Stromal cell of bone marrow (primary cell): ENCODE measurements at places on chromosomes 2 and 18.

DNA sequence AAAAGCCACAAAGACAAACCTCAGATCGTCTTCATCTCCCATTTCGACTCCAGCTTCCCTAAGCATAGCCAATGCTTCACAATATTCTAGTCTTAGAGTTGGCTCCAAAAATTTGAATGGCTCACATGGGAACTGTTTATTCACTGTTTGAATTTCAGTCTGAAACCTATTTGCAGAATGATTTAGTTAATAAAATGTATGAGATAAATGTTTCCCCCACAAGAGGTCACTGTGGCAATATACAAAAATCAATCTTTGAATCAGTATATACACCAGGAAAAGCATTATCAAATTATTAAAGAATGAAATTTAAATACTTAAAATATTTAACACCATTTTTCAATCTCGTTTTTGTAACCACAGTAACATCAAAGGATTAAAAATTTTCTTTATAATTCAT is 40.0 kb upstream of the MCM6 start:
- DNase-seq, result no peak

- DNase-seq, result no peak
Observed at GRCh38 chr18:10732990-10733389, 207.2 kb downstream of the NAPG start.

- DNase-seq, result no peak
Observed at GRCh38 chr18:58385472-58385871, 243.4 kb downstream of the ALPK2 start.

DNA sequence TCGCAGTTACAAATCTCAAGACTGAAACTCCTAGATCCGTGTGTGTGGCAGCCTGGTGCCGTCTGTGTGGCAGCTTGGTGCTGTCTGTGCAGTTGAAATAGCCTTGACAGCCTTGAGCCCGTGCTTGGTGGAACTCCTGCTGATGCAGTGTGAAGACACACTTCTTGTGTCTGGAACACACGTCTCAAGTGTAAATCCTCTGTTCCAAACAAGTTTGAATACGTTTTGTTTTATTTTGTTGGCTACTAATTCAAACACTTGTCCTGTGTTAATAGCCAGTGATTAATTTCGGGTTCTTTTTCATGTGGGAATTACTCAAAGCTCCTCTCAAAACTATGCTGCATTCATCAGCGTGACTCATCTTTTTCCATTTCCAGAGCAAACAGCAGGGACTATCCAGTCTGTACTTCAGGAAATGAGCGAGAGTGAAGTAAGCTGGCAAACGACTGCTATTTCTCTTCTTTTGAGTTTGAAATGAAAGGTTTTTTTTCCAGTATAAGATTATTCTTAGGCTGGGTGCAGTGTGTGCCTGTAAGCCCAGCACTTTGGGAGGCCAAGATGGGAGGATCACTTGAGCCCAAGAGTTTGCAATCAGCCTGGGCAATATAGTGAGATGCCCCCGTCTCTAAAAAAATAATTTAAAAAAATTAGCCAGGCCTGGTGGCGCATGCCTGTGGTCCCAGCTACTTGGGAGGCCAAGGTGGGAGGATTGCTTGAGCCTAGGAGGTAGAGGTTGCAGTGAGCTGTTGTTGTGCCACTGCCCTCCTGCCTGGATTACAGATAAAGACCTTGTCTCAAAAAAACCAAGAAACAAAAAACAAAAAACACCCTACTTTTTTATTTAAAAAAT is 152.9 kb downstream of the SPP2 start:
- peak; percentile 96 for DNase-seq

DNA sequence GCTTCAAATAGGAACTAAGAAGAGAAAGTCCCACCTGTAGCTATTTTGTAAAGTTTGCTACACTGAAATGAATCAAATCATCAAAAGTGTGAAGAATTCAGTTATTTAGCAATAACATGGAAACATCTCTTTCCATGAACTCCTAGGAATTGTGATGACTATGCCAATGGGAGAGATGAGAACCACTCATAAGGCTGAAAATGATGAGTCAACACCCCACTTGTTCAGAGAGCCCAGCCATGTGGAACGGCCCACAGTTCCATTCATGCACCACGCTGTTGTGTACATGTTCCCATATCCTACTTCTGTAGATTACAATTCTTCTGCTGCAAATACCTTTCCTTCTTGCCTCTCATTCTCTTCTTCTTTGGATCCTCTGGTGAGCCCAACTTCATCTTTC is 645.5 kb upstream of the ID2 start:
- no peak for DNase-seq

DNA sequence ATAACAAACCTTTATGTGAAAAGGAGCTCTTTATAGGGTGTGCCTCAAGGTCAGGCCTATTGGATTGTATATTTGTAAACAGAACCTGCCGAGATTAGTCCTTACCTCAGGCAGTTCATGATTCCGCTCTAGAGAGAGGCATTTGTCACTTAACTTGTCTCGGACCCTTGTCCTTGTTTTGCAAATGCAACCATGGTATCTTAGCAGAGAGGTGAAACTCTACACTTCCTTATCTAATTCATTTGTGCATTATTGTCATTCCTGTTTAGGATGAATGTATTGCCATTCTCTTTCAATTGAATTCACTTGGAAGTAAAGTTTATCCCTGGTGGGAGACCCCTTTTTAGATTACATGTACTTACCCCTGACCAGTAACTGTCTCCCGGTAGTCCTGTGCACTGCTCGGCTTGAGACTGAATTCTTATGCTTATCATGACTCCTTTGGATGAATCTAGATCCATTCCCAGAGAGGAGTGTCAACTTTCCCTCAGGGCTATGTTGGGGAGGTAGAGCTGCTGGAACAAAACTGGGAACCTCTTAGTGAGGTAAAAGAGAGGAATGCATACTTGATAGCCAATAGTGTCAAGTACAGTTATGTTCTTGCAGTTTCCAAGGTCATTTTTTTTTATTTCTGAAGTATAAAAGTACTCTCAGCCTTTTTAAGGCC is 46.6 kb downstream of the SGPP2 start:
- DNase-seq, result no peak

GRCh38 chr2:9001229-9001628 is 2.3 kb downstream of the MBOAT2 start:
- DNase-seq, result no peak

- DNase-seq, result no peak
Observed at GRCh38 chr2:164794432-164795231, 47.0 kb downstream of the COBLL1 start.
